ENCODE measurements at places on chromosomes 3 and 15.

- DNase-seq, result no peak
These were observed 45.0 kb downstream of the BLM start for GRCh38 chr15:90762109-90762508.

- no peak for DNase-seq
These were observed 10.8 kb downstream of the UMPS start for GRCh38 chr3:124741027-124741426.

GRCh38 chr3:143601723-143602484, 246.4 kb downstream of the SLC9A9 start:
- DNase-seq, result no peak

GRCh38 chr15:93428150-93428549, 339.1 kb upstream of the RGMA start:
- DNase-seq, result no peak

DNA sequence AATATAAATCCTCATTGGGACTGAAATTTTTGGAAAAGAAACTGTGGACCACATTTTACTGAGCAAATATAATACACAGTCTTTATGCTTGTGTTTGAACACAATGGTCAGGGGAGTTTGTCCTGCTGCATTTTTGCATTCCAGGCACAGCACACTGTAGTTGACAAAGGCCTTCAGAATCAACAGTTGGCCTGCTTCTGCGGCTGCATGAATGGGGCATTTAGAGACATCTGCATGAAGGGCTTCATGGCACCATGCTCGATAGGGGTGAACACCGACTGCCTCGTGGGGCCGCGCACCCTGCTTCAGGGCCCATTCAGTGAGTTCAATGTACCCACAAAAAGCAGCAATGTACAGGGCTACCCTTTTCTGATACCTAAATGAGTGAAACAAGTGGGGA, 15.4 kb upstream of the COMMD2 start:
- DNase-seq, result no peak

DNA sequence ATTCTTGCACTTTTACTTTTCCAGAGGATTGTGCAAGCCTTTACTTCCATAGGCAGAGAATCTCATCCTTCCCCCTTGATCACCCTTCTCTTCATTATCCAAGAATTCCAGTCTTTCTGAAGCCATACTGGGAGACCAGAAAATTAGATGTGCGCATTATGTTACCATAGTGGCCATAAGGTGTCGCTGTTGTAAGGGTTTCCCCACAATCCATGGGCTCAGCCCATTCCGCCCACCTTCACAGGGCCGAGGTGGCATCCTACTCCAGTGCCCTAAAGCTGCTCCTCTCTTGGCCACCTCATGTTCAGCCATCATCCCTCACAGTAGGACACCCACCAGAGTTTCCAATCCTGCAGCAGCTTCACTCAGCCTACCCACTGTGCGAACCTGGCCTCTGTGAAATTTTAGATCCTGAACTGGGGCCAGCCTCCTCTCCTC, 35.0 kb downstream of the CTSH start:
- no peak for DNase-seq

GRCh38 chr15:75872403-75872990, 29.2 kb downstream of the UBE2Q2 start:
- DNase-seq, result no peak

GRCh38 chr3:9976721-9977709, 9.6 kb downstream of the EMC3 start:
- DNase-seq, result no peak

DNA sequence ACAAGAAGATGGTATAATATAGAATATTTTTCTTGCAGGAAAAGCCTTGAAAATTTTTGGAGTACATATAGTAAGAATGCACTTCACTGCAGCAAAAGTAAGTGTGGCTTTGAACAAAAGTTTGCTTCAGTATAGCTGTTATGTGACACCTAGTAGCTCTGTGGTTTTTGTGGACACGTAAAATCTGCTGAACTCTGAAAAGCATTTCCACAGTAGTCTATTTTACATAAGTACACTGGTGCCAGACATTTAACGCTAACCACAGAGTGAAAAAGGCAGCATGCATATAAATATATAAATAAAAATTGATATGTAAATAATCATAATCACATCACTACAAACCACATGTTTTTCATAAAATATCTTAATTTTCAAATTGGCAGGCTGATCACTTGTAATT, 39.8 kb downstream of the CGGBP1 start:
- DNase-seq, result no peak

GRCh38 chr15:45183511-45183910, 4.3 kb downstream of the SHF start:
- DNase-seq, result no peak

- no peak for DNase-seq
These were observed 864 bp upstream of the NEO1 start for GRCh38 chr15:73051391-73051806.

DNA sequence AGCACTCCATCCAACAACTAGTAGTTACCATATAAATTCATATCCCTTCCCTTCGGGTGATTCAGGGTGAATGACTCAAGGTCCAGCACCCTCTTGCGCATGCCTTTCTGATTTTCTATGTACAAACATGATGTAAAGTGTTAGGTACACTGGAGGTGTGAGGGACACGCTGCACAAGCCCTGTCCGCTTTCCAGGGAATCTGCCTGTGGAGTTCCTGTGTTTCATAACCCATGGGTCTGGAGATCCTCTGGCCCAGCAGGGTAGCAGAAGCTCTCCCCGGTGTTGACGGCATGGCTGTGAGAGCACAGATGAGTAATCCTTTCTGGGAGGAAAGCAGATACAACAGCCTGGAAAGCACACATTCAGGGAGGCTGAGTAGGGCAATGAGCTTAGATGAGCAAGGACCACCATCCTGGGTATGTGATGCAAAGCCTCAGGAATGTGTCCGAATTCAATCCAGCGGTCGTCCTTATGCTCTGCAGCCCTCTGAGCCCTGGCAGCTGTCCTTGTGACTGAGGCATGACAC, 142.9 kb upstream of the TP63 start:
- no peak for DNase-seq

- no peak for DNase-seq
These were observed 36.8 kb upstream of the TRH start for GRCh38 chr3:129937717-129938116.

GRCh38 chr15:85717212-85717611, 77.5 kb downstream of the KLHL25 start:
- no peak for DNase-seq

- DNase-seq, result no peak
These were observed 214.8 kb downstream of the LSAMP start for GRCh38 chr3:116230431-116231020.

Data from stimulated activated CD8-positive, alpha-beta memory T cell treated with anti-CD3 and anti-CD28 coated beads, Interleukin-4, amount 100 ng/mL, for 1 hour (primary cell).